Activated T-helper 2 cell treated with anti-CD3 and anti-CD28 coated beads, Interferon-gamma antibody, Interleukin-2, Interleukin-4, amounts not matched to agents 10 μg/mL and 5 μg/mL and 100 μg/mL, durations not matched to agents 14 hours and 24 hours and 36 hours (primary cell): ENCODE measurements at places on chromosomes 11 and 22. TPM values are rescaled to one million over a fixed set of nuclear protein-coding genes. Genes with fewer than 3 reads are reported as not detected.

DNA sequence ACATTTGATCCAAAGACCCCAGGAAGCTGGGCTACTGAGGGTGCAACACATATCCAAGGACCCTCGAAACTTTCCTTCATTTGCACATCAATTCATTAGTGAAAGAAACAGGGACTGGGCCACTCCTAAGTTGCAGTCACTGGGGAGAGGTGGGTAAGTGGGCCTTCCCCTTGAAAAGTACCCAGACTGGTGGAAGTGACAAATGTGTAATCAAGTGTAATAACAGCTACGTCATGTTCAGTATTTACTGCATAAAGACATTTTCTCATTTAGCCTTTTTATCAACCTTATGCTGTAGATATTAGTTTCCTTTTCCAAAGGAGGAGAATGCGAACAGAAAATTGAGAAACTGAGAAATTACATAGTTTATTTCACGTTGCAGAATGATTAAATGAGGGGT is 101.9 kb upstream of the OLFML1 start:
- H3K4me3 ChIP-seq, result no peak overlapping the region
- DNase-seq, result no peak
- no peak overlapping the region for H3K27ac ChIP-seq
- no peaks in the 10 kb centered on the region for H3K36me3 ChIP-seq

DNA sequence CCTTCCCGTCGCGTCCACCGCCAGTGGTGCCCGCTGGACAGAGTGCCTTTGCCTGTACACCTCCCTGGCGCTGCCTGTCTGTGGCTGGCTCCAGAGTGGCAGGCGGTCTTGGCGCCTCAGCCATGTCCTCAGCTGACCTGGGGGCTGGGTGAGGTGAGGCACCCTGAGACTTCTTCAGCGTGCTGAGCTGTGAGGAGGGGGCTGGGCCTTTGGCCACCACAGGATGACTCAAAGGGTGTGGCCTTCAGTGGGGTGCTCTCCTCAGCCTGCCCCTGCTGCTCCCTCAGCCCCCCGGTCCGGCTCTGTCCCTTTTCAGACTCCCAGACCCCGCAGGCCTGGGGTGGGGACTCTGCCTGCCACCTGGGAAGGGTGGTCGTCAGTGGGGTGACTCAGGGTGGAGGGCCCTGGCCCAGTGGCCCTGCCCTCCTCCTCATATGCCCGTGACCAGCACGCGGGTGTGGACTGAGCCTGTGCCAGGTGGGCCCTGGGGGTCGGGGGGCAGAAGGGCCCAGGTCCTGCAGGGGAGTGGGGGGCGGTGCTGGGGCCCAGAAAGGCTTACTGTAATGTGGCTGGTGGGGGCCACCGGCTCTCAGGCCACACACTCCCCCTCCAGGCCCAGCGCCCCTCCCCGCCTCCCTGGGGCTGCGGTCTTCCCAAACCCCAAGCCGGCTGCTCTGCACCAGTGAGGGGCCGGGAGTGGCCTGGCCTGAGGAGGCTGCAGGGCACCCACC is 15.9 kb downstream of the CRELD2 start:
- peaks cover 22% of the 10 kb centered on the region for H3K4me1 ChIP-seq
- H3K36me3 ChIP-seq, result no peaks in the 10 kb centered on the region
- no peak for DNase-seq
- H3K27ac ChIP-seq, result peak overlapping the region; percentile 58
- no peaks in the 10 kb centered on the region for H3K27me3 ChIP-seq
- peak overlapping the region; percentile 73 for H3K4me3 ChIP-seq

GRCh38 chr22:28410050-28410816 is 269.4 kb downstream of the TTC28 start:
- H3K36me3 ChIP-seq, result peaks cover 2% of the 10 kb centered on the region
- peaks cover 4% of the 10 kb centered on the region for H3K4me1 ChIP-seq
- DNase-seq, result no peak
- peaks cover 2% of the 10 kb centered on the region for H3K27me3 ChIP-seq

The MYBPC3 gene
- not detected in 2 replicates for total RNA-seq

DNA sequence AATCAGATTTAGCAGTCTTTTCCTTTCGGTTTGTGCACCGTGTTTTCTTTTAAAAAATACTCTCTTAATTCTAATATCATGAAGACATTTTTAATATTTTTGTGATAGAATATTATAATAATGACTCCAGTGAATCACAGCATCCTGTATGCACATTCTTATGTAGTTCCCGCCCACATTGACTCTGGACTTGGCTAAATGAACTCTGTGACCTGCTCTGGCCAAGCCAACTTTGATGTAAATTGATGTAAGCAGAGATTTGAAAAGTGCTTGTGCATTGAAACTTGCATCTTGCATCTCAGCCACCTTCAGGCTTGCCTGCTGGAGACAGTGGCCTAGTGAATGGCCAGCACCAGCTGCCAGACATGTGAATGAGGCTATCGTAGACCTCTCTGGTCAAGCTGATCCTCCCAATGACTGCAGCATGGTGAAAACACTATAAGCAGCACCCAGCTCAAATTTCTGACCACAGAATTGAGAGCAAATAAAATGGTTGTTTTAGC is 29.2 kb upstream of the PGM2L1 start:
- H3K27ac ChIP-seq, result no peak overlapping the region
- H3K36me3 ChIP-seq, result no peaks in the 10 kb centered on the region
- DNase-seq, result no peak

- no peaks in the 10 kb centered on the region for H3K36me3 ChIP-seq
- peaks cover 5% of the 10 kb centered on the region for H3K27me3 ChIP-seq
- no peak for DNase-seq
- H3K4me1 ChIP-seq, result no peaks in the 10 kb centered on the region
- no peak overlapping the region for H3K4me3 ChIP-seq
Measured at GRCh38 chr11:69803604-69804218, 15.5 kb downstream of the FGF3 start.

The MRGPRE gene
- not detected in 2 replicates for total RNA-seq

DNA sequence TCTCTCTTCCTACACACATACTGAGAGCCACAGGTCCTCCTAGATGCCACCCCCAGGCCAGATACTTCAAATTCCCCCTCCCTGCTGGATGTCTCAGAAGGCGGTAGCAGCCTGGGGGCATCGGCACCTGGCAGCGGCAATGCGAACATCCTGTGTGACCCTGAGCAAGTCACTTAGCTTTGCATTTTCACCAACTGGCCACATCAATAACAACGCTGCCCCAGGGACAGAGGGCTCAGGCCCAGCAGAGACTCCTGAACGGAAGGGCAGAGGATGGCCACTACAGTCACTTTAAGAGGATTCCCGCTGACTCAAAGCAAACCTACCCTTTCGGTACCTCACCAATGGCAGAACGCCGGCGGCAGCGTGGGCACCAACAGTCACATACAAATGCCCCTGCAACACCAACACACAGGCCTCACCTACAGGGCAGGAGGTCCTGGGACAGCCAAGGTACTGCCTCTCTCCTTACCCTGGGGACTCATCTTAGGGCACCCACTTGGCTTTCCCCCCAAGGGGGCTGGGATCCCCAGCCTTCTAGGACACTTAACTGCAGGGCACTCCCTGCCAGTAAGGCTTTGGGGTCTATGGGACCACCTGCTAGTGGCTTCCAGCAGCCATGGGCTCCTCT is 1.6 kb downstream of the LMO1 start:
- H3K4me1 ChIP-seq, result peaks cover 8% of the 10 kb centered on the region
- no peak overlapping the region for H3K27ac ChIP-seq
- H3K4me3 ChIP-seq, result no peak overlapping the region
- H3K27me3 ChIP-seq, result peaks cover 64% of the 10 kb centered on the region
- H3K36me3 ChIP-seq, result no peaks in the 10 kb centered on the region

GRCh38 chr11:128053981-128054931 is 533.1 kb downstream of the ETS1 start:
- peaks cover 11% of the 10 kb centered on the region for H3K36me3 ChIP-seq
- no peak for DNase-seq
- H3K4me3 ChIP-seq, result peak overlapping the region; percentile 69
- peak overlapping the region; percentile 85 for H3K27ac ChIP-seq

The ZNF215 gene
- total RNA-seq, result 5.1 and 6.7 TPM in 2 replicates

GRCh38 chr22:32544953-32545558 is 70.4 kb downstream of the FBXO7 start:
- no peaks in the 10 kb centered on the region for H3K4me1 ChIP-seq
- no peak for DNase-seq
- no peaks in the 10 kb centered on the region for H3K36me3 ChIP-seq
- no peak overlapping the region for H3K4me3 ChIP-seq
- H3K27me3 ChIP-seq, result peaks cover 2% of the 10 kb centered on the region

GRCh38 chr11:114785820-114786219 is 107.5 kb downstream of the NXPE2 start:
- H3K27ac ChIP-seq, result no peak overlapping the region
- H3K4me1 ChIP-seq, result no peaks in the 10 kb centered on the region
- H3K4me3 ChIP-seq, result no peak overlapping the region
- H3K36me3 ChIP-seq, result no peaks in the 10 kb centered on the region
- H3K27me3 ChIP-seq, result no peaks in the 10 kb centered on the region
- no peak for DNase-seq
